ENCODE measurements at places on chromosomes 3 and 15. TPM values are rescaled to one million over a fixed set of nuclear protein-coding genes. Genes with fewer than 3 reads are reported as not detected.

DNA sequence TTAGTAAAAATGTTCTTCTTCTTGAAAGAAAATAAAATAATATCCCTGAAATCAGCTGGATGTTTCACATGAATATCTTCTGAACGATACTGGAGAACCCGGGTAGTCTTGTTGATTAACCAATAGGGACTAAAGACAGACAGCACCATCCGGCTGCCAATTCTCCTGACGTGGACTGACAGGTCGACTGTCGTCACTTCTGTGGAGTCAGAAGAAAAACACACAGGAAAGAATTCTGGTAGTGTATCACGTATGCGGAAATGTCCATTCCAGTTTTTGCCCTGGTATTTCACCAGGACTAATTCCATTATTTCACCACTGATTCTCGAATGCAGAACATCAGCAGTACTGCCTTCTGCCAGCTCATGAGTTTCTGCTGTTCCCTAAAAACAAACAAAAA, 144.6 kb downstream of the VPS13C start:
- no peak for DNase-seq

DNA sequence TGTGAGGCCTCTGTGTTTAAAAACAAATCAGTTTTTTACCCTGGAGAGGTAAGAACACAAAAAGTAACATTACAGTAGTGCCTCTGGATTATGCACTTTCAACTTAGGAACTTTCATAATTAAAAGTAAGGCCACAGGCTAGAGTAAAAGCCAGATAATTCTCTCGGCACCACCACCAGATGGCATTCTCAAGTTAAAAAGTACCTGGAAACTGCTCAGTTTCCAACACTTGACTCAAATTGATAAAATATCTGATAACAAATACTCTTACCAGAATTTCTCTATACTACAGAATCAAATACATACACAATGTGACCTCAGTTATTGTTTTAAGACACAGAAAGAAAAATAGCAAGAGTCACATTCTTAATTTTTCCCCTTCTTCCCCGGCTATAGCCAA, 19.9 kb downstream of the SPICE1 start:
- DNase-seq: peak; percentile 22

- no peak for DNase-seq
These were observed 3.0 kb upstream of the NGRN start for GRCh38 chr15:90262426-90262825.

GRCh38 chr15:29945943-29946596, 123.8 kb upstream of the TJP1 start:
- no peak for DNase-seq

DNA sequence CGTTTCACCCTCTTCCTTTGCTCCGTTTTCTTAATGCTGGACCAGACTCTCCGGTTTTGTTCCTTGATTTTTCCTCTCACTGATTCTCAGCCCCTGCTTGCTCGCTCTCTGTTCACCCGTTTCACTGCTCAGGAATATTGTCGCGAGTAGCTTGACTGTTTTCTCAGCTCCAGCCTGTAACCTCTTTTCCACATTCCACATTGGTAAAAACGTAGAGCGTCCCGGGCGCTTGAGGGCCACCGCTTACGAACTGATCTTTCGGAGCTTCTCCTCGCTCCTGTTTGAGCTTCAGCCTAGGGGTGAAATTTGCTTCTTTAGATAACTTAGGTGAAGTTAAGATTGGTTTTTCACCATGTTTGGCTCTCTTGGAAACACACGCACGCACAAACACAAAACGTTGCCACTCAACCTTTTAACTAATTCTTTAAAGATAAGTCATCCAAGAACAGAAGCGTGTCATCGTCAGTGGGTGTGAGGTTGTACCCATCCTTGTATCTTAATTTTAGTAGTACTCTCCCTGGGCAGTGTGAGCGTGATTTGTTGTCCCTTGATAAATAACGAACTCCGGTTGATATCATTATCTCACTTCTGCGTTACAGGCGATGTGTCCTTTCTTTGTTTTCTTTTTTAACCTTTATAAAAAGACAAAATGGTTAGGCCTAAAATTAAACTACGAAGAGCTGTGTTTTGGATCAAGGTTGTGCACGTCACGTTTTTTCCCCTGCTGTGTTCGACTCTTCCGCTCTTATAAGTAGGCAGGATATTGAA, 1.0 kb downstream of the PAK2 start:
- peak; percentile 42 for DNase-seq

GRCh38 chr15:70704166-70704565, 59.2 kb downstream of the UACA start:
- no peak for DNase-seq

DNA sequence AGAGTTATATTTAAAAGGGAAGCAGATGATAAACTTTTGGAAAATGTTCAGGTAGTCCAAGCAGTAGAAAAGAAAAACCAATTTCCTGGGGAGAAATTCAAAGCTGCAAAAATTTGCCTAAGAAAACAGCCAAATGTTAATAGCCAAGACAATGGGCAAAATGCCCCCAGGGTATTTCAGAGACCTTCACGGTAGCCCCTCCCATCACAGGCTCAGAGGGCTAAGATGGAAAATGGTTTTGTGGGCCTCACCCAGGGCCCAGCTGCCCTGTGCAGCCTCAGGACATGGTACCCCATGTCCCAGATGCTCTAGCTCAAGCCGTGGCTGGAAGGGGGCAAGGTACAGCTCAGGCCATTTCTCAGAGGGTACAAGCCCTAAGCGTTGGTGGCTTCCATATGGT, 391.0 kb downstream of the ZIC4 start:
- DNase-seq: no peak

DNA sequence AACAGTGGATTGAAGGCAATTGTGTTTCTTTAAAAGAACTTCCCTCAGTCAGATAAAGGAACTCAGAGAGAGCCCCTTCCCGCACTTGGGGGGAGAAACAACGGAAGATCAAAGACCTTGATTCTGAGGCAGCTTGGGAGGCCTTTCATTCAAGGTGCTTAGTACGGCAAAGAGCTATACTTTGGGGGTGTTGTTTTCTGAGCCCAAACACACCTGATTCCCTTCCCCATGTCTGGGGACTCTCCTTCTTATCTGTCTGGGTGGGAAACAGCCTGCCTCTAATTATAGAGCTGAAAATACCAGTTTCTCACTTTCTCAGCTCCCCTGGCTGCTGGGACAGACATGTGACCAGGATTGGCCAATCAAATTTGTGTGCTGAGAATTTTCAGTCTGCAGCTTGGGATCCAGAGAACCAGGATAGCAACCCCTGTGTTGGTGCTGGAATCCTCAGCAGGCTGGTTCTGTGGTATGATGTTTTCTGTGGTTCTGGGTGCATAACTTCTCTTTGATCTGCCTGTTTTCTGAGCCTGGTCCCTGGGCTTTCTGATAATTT, 19.4 kb upstream of the IQCF6 start:
- DNase-seq: no peak

DNA sequence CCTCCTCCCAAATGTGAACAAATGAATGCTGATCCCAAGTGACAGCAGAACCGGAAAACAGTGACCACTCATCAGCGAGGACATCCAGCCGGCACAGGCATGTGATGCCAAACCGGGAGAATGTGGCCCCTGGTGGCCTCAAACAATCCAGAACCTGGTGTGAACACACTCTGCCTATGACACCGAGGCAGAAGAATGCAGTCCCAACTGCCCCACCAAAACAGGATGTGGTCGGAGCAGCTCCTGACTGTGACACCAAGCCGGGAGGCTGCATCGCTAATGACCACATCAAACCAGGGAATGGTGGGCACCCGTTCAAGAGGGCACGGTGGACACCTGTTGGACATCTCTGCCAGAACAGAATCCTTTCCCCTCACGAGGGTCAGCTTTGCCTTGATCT, 15.4 kb downstream of the SCN5A start:
- DNase-seq: no peak

GRCh38 chr3:43764471-43764870, 73.7 kb downstream of the ABHD5 start:
- DNase-seq: no peak

DNA sequence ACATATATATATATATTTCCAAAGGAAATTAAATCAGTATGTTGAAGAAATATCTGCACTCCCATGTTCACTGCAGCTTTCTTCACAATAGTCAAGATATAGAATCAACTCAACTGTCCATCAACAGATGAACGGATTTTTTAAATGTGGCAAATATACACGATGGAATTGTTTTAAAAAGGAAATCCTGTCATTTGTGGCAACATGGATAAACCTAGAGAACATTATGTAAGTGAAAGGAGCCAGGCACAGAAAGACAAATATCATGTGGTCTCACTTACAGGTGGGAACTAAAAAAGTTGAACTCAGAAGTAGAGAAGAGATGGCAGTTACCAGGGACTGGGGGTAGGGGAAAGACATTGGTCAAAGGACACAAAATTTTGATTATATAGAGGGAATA, 253.7 kb downstream of the ULK4 start:
- no peak for DNase-seq

DNA sequence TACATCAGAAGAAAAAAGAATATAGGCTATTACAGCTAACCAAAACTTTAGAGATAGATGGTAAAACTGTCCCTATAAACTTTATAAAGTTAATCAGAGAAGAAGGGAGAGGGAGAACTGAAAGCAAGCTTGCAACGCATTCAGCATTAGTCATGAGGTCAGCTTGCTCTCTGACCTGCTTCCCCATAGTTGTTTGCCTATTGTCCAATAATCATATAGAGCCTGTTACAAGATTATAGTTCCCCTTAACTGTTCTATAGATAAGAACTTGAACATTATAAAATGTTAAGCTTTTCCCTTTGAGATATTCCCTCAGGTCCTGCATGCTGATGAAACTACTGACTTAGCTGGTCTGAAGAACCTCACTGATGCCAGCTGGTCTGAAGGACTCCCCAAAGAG, 74.5 kb downstream of the CPNE4 start:
- no peak for DNase-seq

GOLGA6L4 gene
- 11.5 TPM for polyA plus RNA-seq

RFTN1 gene
- polyA plus RNA-seq: 35.4 TPM

LHFPL4 gene
- polyA plus RNA-seq: 0.03 TPM

IL17RE gene
- 14.5 TPM for polyA plus RNA-seq

TRPM1 gene
- 0.24 TPM for polyA plus RNA-seq

TOPAZ1 gene
- not detected for polyA plus RNA-seq
